Sciatic nerve (tissue), 2 donors: ENCODE measurements at places on chromosomes 7 and 10. TPM values are rescaled to one million over a fixed set of nuclear protein-coding genes. Genes with fewer than 3 reads are reported as not detected.

Gene CSGALNACT2
- 31.5 TPM for total RNA-seq

Gene EVX1
- not detected for total RNA-seq

Gene IFIT1
- 21.0 TPM for total RNA-seq

Gene SLC13A1
- total RNA-seq, result not detected

Gene MYH16
- total RNA-seq, result not detected

GRCh38 chr7:18290223-18290622, 205.3 kb upstream of the HDAC9 start:
- DNase-seq, result no peak

DNA sequence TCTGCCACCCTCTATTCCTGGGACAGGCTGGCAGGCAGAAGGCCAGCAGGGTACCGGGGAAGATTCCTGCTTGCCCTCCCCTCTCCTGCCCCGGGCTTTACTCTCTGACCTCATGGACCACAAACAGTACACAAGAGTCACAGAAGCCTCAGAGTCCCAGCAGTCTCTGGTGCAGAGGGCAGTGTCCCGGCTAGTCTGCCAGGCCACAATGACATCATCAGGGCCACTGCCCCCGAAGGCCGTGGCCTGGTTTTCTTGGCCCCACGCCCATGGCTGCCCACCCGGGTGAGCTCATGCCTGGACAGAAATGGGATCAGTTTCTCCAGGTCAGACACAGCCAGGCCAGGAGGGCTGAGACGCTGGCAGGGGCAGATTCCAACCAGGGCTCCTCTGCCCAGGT, 91.9 kb downstream of the MYL10 start:
- no peak for DNase-seq

DNA sequence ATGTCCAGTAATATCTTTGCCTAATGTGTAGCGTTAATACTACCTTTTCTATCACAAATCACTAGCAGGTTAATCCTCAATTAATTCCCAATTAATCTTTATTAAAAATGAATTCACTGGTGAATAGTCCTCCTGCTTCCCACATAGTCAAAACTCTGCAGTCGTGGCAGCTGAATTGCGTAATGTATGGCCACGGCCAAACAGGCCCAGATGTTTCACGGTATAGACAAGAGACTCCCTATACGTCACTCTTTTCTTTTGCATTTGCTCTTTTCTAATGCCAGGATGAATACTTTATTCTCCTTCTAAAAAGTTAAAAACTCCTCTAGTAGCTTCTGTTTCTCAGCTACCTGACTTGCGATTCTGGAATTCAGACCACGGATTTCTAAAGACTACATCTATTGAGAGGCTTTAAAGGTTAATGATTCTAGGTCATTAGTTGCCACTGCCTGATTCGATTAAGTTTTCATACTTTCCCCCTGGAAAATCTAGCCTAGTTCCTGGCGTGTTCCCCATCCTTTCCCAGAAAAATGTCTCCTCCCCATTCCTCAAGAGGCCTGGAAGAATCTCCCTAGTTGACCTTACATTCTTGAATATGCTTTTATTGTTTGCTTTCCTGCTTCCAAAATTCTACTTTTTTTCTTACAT, 16.9 kb downstream of the MEOX2 start:
- DNase-seq, result no peak

DNA sequence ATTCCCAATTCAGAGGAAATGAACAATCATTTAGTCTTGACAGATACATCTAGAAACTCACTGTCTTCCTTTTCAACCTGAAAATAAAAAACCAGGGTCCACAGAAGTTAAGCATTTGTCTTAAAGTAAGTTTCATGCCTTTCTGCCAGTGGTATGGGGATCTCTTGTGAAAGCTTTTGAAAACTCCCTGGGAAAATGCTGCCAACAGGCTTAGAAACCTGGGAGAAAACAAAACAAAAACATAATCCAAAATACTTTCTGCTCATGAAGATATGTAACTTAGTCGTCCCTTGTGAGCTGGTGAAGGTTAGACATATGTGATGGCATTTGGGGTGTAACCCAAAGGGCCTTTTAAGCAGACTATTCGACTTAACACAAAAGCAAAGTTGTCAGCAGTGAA, 66.4 kb upstream of the ZNF438 start:
- no peak for DNase-seq

DNA sequence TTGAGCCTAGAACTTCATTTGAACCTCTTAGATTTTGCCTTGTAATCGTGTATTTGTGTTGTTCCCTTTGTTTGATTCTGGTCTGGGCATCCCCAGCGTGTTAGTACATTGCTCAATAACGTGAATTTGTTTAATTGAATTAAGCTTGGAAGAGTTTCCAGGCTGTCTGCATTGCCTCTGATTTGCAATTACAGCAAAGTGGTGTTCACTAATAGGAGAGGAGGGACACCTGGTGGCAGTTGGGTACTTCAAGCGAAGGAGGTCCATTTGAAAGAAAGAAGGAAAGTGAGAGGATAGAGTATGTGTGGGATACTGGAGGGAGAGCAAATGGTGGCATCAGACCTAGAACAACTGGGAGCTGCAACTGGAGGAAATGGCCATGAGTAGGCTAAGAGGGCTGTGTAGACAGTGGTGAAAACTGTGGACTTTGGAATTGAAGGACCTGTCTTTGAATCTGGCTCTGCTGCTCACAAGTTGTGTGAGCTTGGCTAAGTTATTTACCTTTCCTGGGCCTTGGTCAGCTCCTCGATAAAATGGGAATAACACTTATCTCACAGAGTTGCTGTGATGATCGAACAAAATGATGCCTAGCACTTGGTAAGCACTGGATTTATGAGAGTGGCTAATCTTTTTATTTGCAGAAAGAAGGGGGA, 15.1 kb downstream of the LSMEM1 start:
- DNase-seq, result peak; percentile 65

- no peak for DNase-seq
Observed at GRCh38 chr10:86944471-86944870, 12.9 kb downstream of the MMRN2 start.

DNA sequence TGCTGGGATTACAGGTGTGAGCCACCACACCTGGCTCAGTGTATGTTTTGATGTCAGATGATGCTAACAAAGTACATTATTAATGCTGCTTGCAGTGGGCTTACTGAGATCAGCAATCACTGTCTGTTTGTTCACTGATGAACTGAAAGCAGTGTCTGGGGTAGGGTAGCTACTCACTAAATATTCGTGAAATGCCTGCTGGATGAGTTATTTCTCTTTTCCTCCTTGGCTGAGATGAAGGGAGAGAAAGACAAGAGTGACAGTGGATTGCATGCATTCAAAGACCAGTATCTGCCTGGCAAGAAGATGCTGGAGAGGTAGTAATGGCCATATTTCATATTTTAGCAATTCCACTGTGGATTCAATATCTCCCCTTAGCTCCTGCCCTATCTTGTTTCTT, 32.3 kb downstream of the FAM107B start:
- no peak for DNase-seq

- DNase-seq, result no peak
Observed at GRCh38 chr10:91296471-91296870, 76.0 kb downstream of the PCGF5 start.

DNA sequence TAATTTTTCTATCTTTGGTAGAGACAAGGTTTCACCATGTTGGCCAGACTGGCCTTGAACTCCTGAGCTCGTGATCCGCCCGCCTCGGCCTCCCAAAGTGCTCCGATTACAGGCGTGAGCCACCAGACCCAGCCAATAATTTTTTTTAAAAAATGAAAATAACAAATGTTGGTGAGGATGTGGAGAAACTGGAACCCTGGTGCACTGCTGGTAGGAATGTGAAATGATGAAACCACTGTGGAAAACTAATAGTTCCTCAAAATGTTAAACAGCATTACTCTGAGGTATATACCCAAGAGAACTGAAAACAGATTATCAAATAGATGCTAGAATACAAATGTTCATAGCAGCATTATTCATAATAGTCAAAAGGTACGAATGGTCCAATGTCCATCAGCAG, 23.0 kb upstream of the YWHAG start:
- no peak for DNase-seq

GRCh38 chr7:73738612-73739386, at the start of gene ABHD11:
ABHD11 (minus strand) TSS chr7:73738802; CDS start chr7:73738770, 32 bp downstream.
- peak; percentile 100 for DNase-seq

DNA sequence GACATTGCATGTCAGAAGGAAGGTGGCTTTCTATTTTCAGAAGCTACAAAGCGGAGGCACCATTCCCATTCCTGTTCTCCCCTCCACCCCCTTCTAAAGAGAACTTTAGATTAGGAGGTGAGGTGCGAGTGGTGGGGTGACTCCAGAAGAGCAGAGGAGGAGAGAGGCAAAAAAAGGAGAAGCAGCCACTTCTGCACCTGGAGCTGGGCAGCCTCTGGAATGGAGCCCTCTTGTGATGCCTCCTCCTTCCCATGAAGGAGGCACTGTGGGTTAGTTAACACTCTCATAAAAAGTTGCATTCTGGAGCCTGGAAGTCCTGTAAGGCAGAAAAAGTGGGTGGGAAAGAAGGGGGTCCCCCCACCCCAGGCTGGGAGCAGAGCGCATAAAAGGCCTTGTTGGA, 4.8 kb downstream of the PTF1A start:
- no peak for DNase-seq

GRCh38 chr7:149742075-149742701, 31.2 kb downstream of the ZNF467 start:
- peak; percentile 83 for DNase-seq

DNA sequence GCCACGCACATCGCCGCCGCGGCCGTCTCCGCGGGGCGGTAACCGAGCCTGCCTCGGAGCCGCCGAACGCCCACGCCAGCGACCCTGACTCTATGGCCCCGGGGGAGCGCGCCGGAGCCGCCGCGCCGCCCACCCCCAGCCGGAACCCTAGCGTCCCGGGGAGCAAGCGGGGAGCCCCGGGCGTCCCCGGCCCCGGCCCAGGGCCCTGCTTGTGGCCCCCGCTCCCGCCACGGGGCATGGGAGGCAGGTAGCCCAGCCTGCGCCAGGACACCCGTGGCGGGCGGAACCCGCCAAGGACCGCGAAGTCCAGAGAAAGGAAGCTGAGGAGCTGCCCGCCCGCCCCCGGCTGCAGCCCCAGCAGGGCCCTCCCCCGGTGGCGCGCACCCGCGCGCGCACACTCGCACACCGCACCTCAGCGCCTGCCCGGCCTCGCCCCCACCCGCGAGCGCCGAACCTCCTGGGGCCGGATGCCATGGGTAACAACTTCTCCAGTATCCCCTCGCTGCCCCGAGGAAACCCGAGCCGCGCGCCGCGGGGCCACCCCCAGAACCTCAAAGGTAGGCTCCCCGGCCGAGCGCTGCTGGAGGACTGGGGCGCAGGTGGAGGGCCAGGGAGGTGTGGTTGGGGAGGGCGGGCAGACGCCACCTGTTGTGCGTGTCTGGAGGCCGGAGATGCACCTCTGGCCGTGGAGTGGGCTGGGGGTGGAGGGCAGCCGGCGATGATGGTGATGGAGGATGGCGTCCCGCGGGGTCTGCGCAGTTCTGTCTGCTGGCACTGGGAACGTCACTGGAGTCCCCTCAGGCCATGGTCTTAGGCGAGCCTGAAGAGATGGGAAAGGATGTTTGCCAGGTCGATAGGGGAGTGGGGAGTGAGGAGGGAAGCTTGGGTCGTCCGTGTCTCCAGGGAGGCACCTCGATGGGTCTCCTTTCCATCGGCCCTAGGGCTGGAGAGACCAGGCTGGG, 692 bp downstream of the NEURL1 start:
- DNase-seq, result no peak

- no peak for DNase-seq
Observed at GRCh38 chr7:105920766-105921165, 42.3 kb upstream of the CDHR3 start.

DNA sequence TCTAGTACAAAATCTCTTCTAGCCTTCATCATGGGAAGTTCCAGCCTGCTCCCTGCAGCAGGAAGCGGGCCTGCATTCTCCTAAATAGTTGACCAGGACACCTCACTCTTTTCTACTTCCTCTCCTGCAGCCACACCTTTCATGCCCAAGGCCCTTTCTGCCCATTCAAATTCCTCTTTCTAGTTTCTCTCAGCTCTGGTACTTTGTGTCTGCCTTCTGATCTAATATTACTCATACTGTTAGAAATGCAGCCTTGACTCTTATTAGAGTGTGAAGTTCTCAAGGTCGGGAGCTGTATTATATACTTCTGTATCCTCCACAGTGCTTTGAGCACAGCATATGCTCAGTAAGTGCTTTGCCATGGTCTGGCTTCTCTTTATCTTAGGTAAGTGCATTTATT, 103.1 kb downstream of the PRKCQ start:
- no peak for DNase-seq

DNA sequence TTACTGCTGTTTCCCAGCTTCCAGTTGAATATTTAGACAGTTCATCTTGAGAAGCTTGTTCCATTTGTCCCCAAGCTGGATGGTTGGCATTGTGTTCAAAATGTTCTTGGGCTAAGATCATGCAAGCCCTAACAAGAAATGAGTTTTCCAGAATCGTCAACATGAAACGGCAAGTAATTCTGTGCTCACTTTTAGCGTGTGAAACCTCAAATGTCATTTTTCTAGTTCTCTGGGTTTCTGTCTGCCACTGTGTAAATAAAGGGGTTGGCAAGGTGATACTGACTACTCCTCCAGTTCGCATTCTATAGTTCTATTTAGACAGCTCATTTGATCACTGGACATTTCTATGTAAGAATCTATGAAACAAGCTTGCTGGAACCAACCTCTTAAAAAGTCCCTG, 194.0 kb downstream of the AHR start:
- no peak for DNase-seq

DNA sequence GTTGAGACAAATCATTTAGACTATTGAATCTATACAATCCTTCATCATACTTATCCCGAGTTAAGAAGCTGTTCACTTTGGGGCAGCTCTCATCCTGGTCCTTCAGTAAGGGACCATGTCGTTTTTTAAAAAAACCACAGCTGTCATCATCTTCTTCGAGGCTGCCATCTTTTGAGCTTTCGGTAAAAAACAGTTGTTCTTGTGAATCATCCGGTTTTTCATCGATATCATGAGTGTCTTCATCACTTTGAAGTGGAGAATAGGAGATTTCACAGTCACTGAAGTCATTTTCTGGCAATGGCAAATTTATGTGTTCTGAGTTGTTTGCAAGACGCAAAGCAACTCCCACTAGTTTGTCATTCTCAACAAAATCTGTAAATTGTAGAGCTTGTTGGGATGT, 3.9 kb downstream of the DCLRE1A start:
- no peak for DNase-seq

- DNase-seq, result no peak
Observed at GRCh38 chr10:95225136-95225535, 31.1 kb downstream of the ACSM6 start.

- DNase-seq, result no peak
Observed at GRCh38 chr7:150322833-150323681, at the start of the genes ACTR3C and LRRC61. ACTR3C (minus strand) TSS chr7:150323545; CDS start chr7:150295296, 28,249 bp downstream. LRRC61 (plus strand) TSS chr7:150323355; CDS start chr7:150336862, 13,507 bp downstream.

GRCh38 chr7:24883622-24884013, 96.4 kb downstream of the OSBPL3 start:
- no peak for DNase-seq

GRCh38 chr7:118222591-118222990, 1.9 kb upstream of the ANKRD7 start:
- DNase-seq, result no peak

DNA sequence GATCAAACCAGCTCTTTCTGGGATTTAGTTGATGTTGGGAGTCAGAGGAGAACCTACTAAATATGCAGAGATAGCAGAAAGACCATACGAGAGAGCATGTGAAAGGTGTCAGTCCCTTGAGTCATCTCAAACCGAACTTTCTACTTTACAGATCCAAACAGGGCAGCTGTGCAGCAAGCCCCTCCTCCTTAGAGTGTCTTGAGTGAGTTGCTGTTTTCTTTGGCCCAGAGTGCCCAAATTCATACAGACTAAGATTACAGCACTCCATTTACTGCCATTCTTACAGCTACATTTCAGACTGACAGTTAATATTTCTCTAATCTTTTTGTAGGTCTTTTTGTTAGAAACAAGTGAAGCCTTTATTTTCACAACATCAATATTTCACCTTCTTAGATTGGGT, 53.4 kb downstream of the NRCAM start:
- DNase-seq, result no peak
